ENCODE measurements at places on chromosomes 3 and 15.

DNA sequence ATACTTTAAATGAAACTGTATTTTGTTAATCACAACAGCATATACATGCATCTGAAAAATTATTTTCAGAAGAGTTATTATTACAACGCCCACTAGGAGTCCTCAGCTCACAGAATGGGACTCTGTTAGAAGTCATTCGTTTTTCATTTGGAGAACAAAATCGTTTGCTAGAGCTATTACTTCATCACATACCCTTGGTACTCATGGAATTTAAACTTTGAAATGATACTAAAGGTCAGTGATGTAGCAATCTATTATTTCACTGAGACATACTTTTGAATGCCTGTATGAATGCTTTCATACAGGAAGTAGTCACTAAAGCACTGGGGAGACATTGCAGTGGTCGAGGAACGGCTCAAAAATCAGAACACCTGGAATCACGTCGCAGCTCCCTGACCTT is 198.1 kb downstream of the MBNL1 start:
- no peak for DNase-seq

GRCh38 chr3:53216723-53217122 is 39.1 kb downstream of the TKT start:
- no peak for DNase-seq

GRCh38 chr3:149180057-149180573 is 41.5 kb downstream of the CP start:
- DNase-seq: peak; percentile 90

DNA sequence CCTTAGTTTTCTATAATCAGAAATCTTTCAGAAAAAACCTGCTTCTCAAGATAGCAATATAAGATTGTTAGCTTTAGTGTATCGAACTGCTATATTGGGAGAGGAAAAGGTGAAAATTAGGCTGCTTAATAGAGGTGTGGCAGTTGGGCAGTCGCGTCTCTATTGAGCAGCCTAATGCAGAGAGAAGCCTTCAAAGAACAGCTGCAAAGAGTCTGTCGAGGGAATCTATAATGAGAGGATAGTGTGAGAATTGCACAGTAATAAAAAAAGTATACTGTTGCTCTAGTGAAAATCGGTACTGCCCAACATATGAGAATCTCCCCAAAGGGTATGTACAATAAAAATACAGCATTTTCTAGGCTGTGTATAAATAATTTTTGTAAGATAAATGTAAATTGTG is 184.4 kb downstream of the TCF12 start:
- no peak for DNase-seq

DNA sequence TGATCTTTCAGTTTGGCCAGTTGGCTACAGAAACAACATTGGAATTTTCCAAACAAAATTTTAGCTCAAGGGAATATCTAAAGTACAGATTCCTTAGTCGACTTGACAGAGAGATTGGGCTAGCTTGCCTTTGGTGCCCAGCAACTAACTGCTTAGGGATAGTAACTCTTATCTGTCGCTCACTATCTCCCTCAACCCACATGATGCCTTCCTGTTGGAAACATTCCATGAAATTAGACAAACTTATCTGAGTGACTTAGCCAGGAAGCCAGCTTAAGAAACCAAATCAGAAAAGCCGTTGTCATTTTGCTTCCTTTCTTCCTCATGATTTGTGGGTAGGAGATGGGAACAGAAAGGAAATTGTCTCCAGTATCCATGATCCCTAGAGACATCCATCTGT is 791.2 kb downstream of the AGBL1 start:
- no peak for DNase-seq

GRCh38 chr3:123949641-123950040 is 11.4 kb downstream of the CCDC14 start:
- DNase-seq: no peak

- no peak for DNase-seq
These were observed 68.7 kb upstream of the ATP10A start for GRCh38 chr15:25931851-25932250.

GRCh38 chr15:79179108-79179561 is 88.6 kb upstream of the RASGRF1 start:
- DNase-seq: no peak

DNA sequence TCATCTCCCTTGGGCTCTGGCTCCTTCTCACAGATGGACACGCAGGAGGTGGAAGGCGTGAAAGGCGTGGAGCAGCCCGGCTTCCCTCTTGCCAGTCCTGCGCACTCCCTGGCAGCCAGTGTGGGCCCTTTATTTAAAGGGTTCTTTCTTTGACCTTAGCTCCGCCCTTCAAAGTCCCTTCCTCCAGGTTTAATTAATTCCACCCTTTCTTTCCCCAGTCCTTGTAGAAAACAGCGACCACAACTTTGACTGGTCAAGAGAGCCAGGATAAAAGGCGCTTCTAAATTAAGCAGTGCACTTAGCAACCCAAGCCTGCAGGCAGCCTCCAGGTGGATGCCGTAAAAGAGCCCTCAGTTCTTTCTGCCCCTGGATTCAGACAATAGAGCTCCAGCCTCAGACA is at the start of gene HDC:
HDC (minus strand) TSS at position 107 of the 400 bp plus-strand sequence; CDS start at position 4, 103 bp downstream.
- DNase-seq: no peak
